ENCODE measurements at places on chromosomes 16 and 17.

DNA sequence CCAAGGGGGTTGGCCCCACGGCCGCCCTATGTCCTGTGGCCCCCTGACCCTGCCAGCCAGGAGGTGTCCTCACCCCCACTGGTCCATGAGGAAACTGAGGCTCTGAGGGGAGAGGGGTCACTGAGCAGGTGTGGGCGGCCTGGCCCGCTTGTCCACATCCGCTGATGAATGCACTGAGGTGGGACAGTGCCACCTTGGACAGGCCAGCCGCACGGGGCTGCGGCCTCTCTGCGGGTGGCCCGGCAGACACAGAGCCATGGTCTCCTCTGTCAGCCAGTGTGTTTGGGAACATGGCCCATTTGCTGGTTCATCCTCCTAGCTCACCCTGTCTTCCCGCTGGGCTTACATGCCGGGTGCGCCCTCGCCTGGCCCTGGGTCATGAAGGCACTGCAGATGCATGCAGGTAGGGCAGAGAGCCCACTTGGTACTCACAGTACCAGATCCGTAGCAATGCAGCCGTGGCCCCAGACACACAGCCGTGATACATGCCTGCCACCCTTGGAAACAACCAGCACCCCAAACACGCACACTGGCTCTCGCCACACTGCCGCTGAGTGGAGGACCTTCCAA lies 93.9 kb downstream of the ENGASE start:
- no peak for DNase-seq

GRCh38 chr17:30263552-30264333 lies 28.0 kb downstream of the BLMH start:
- DNase-seq = no peak

GRCh38 chr16:50334106-50334975 lies 34.4 kb downstream of the BRD7 start:
- no peak for DNase-seq

DNA sequence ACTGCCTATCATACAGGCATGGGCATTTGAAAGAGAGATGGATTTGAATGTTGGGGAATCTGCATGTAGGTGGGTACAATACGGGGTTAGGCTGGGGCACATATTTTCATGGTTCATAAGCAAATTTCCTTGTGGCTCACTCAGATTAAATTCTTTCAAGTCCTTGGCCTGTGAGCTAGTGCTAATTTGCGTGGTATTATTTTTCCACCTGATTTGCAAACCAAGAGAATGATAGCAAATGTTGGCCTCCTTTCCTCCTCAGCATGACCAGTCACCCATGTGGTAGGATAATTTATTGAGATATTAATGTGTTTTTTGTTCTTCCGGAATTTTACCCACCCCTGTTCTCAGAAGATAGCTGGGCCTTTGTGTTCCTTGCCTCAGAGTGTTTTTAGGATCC lies 22.9 kb downstream of the FAM20A start:
- no peak for DNase-seq

GRCh38 chr17:67602974-67603373 lies 114.8 kb upstream of the NOL11 start:
- DNase-seq = no peak

- DNase-seq = no peak
Measured at GRCh38 chr16:54431997-54432896, 145.7 kb upstream of the IRX3 start.
